Activated naive CD4-positive, alpha-beta T cell treated with anti-CD3 and anti-CD28 coated beads, Interleukin-2, amount 50 U/mL, for 16 hours (primary cell): ENCODE measurements at places on chromosomes 3 and 15.
A peak's percentile ranks its signal among the peaks of the same experiment; 100 is the strongest.

GRCh38 chr15:67511606-67512005 lies 9.3 kb upstream of the C15orf61 start:
- no peak for DNase-seq

DNA sequence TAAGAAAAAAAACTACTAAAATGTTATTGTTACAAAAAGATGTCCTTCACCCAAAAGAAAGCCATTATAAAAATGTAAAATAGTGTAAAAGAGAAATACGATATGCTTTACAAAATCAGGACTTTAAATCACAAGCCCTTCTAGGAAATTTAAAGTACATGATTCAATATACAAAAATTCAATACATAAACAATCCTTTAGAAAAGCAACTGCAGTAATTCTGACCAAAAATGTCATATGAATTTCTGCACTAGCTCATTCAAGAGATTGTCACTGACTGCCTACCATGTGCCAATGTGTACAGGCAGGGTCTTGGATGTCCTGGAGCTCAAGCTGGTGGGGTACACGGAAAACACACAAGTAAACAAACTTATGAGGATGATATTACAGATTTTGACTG lies 2.5 kb downstream of the MORC1 start:
- DNase-seq, result no peak

DNA sequence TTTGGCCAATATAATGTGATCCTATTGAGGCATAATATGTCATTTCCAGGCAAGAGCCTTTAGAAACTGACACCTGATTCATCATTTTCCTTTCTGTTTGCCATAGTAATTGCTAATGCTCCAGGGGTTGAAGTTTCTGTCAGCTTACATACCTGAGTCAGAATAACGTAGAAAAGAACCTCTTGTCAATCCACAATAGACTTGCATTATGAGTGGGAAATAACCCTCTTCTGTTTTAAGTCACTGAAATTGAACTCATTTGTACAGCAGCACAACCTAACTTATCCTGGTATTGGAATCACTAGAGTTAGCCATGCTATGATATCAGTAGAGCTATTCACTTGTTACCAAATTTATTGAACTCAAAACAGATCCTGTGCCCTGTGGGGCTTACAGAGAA lies 101.7 kb upstream of the TP63 start:
- DNase-seq, result no peak

GRCh38 chr15:50358845-50359244 lies 3.8 kb upstream of the GABPB1 start:
- DNase-seq, result peak; percentile 26

DNA sequence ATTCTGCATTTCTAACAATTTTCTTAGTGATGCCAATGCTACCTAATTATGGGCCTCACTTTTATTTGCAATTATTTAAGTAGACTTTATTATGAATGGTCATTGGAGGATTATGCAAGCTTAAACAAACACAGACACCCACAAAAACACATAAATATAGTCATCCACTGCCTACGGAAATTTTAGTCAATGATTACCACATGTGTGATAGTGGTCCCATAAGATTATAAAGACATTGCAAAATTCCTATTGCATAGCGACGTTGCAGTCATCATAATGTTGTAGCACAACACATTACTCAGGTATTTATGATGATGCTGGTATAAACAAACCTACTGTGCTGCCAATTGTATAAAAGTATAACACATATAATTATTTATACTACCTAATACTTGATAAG lies 247.8 kb upstream of the ALCAM start:
- no peak for DNase-seq
